ENCODE measurements at places on chromosomes 12 and 14.

DNA sequence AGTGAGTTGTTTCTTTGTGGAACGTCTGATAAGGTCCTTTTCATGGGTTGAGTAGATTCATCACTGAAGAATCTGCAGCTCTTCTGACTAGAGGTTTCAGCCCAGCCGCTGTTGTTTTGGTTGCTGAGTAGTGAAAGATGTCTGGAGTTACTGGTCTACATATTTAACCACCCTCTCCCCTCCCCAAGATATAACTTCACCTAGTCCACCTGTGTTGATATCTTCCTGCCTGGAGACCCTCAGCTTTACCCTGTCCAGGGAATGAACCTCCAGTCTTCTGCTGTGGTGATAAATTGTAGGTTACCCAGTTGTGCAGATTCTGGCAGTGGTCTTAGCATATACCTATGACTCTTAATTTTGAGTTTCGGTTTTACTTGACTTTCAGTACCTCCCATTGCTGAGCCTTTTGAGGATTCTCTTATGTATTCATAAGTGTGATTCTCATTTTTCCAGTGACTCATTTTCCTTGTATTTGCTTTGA lies 62.9 kb downstream of the CCDC91 start:
- DNase-seq, result no peak

- DNase-seq, result no peak
Measured at GRCh38 chr12:67662910-67663538, 14.5 kb downstream of the DYRK2 start.

- DNase-seq, result no peak
Measured at GRCh38 chr14:89578156-89578555, 161.1 kb upstream of the FOXN3 start.

- DNase-seq, result no peak
Measured at GRCh38 chr14:98935921-98936320, 336.1 kb downstream of the BCL11B start.

GRCh38 chr12:10154145-10154496 lies 17.8 kb downstream of the OLR1 start:
- no peak for DNase-seq

DNA sequence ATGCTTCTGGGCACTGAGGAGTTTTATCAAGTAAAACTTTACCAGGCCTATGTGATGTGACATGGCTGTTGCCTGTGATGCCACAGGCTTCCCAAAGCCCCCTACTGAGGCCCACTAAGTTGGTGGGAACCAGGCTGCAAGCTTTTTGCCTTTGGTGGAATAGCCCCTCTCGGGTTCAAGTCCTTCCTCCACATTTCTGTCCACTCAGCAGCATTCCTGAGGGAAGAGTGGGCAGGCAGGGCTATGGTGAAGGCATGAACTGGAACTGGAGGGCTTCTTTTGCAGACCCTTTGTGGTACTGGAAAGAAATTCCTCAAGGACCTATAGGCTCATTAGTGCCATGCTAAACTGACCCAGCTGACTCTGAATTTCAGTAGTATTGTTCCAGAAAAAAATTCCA lies 48.5 kb downstream of the WDR20 start:
- no peak for DNase-seq

DNA sequence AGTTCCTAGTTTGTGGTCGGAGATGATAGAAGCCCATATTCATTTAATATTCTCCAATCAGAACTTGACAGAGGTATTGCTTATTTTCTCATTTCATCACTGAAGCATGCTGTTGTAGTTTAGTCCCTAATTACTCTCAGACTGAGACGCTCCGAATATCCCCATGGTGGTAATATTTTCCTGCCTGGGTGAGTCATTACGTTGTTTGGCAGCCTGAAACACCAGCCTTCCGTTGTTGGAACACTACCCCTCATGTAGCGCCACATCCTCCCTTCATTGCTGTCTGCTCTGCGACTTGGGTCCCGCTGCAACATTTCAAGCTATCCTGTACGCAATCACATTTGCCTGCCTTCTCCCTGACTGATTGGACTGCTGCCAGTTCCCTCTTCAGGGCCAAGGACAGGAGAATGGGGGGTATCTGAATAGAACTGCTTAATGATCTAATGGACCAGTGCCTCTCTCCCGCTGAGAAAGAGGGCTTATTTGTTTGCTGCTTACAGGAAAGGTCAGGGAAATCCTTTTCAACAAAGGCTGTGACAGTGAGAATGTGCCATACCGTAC lies 369.1 kb downstream of the NPAS3 start:
- DNase-seq, result no peak

GRCh38 chr14:44700184-44700583 lies 193.1 kb upstream of the FSCB start:
- no peak for DNase-seq

DNA sequence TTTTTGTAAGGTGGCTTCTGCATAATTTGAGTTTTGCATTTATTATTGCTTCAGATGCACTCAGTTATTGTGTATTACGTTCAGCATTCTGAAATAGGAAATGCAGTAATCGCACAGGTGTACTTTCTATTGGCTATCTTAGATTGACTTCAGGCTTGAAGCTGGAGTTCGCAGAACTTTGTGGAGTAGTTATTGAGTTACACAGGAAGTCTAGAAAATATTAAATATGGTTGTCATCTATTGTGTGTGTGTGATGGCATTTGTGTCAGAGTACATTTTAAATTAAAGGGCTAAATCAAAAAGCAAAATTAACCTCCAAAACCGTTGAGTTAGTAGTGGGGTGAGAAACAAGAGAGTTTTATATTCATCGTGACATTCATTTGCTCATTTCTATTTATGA lies 2.7 kb downstream of the ARID2 start:
- no peak for DNase-seq

DNA sequence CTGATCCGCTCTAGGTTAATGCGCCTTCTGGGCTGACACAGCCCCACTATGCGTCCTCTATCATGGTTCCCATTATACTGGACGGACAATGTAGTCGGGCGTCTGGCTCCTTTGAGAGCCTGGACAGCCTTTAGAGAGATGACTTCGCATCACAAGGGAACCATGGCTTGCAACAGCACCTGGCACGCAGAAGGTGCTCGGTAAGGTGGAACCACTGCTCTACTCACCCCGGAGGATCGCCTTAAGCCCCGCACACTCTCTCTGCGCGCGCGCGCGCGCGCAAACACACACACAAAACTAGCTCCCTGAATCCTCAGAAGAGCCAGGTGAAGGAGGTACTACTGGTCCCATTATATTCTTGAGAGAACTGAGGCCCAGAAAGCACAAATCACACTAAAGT lies 7.1 kb downstream of the MAP3K12 start:
- DNase-seq, result no peak

GRCh38 chr14:89767861-89768268 lies 186.7 kb downstream of the EFCAB11 start:
- no peak for DNase-seq

- no peak for DNase-seq
Measured at GRCh38 chr12:129036135-129036534, 182.9 kb downstream of the GLT1D1 start.

DNA sequence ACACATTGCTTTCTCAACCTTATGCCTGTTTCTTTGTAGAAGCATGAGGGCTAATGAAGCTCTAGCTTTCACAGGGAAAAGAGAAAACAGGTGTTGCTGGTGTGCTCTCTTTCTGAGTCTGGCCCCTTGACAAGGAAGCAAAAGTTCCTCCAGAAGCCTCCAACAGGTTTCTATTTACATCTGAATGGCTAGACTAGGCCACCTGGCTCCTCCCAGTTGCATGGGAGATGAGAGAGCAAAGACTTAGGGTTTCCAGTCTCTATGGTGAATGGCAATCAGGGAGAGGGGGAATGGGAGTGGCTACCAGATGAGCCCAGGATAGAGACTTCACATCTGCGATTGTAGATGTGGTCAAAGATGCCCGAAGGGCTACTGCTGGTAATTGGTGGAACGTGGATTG lies 138.1 kb upstream of the PLXNC1 start:
- no peak for DNase-seq

GRCh38 chr12:117047810-117048584 lies 51.2 kb downstream of the TESC start:
- no peak for DNase-seq

- DNase-seq, result no peak
Measured at GRCh38 chr14:72975770-72976169, 49.5 kb downstream of the DCAF4 start.

DNA sequence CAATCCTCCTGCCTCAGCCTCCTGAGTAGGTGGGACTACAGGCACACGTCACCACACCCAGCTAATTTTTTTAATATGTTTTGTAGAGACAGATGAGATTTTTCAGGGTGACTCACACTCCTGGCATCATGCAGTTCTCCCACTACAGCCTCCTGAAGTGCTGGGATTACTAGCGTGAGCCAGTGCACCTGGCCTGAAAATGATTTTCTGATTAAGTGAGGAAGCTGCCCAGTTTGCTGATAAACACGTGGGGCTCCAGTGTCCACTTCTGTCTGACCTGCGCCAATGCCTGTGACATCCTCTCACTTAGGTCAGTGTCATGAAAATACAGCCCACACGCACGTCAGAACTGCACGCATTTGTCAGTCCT lies 37.0 kb upstream of the SFSWAP start:
- no peak for DNase-seq

- no peak for DNase-seq
Measured at GRCh38 chr12:180445-180844, 33.5 kb downstream of the SLC6A12 start.

DNA sequence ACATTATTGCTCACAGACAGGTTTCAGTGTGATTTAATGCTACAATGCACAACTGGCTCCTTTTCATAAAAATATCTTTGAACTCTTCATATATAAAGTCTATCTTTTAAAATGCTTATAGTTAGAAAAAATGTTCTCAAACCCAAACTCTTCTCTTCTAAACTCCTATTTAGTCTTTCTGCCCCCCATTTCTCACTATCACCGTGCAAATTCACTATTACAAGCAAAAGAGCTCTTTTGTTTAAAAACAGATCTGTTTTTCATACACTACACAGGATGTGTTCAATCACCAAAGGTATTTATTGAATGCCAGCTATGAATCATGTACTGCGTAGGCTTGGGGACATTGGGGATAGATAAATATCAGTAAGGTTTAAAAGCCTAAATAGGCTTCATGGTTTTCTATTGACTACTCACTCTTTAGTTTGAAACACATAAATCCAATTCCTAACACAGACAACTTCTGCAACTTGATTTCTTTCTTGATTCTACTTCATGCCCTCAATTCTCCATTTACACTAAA lies 692.3 kb downstream of the C12orf50 start:
- DNase-seq, result no peak

GRCh38 chr12:102824218-102824835 lies 92.7 kb downstream of the PAH start:
- DNase-seq, result no peak

DNA sequence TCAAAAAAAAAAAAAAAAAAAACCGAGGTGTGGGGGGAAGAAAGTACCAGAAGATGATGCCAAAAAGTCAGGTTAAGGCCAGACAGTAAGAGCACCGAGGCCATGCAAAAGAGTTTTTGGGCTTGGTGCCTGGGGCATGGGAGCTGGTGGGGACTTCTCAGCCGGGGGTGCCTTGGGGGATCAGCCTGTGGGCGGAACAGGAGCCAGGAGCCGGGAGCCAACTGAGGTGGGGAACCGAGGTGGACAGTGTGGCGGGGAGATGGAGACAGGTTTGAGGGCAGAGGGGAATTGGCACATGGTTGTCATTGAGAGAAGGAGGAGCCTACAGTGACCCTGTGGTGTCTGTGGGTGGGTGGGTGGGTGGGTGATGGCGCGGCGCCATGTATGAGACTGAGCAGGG lies 33.2 kb downstream of the TSPAN11 start:
- no peak for DNase-seq

DNA sequence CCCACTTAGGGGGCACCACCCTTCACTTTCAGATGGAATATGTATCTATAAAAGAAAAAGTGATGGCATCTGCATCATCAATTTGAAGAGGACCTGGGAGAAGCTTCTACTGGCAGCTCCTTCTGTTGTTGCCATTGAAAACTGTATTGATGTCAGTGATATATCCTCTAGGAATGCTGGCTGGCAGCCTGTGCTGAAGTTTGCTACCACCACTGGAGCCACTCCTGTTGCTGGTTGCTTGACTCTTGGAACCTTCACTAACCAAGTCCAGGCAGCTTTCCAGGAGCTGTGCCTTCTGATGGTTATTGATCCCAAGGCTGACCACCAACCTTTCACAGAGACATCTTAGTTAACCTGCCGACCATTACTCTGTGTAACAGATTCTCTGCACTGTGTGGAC lies 44.7 kb downstream of the RIMKLB start:
- DNase-seq, result no peak

DNA sequence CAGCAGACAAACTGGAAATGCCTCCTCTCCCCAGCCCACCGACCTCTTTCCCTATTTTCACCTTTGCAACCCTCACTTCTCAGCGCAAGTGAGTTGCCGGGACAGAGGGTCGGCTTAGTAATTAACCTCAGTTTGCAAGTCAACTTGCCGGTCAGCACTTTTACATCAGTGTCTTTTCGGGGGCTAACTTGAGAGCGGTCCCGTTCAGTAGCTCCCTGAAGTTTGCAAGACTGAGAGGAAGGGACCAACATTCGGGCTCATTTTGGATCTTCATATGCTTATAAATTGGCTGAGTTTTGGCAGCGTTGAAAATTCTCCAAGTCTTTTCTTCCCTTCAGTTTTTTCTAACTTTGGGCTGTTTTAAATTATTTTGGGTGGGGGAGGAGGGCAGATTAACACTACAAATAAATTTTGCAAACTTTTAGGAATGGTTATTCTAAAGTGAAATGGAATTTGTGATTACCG lies 846 bp downstream of the BRMS1L start:
- DNase-seq, result no peak

DNA sequence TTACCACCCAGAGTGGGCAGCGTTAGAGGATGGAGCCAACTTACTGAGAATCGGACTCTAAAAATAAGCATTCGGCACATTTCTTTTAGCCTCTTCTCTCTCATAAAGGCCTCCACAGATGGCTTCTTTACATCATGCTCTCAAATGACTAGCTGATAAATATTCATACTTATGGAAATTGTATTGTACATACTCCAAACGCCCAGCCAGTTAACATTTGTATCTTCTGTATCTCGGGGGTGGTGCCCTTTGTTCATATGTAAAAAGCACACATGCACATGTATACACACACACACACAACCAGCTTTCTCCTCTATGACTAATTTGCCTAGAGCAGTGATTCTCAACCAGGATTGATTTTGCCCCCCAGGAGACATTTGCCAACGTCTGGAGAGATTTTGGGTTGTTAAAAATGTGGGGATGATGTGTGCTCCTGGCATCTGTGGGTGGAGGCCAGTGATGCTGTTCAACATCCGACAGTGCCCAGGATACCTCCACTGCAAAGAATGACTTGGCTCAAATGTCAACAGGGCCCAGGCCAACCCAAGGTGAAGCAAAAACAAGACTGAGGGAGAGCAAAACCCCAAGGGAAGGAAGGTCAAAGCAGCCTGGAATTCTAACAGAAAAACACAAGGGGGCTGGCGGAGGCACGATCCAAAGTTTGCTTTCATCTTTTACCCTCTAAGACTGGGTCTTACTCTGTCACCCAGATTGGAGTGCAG lies 15.2 kb upstream of the CDK2AP1 start:
- DNase-seq, result no peak
